ENCODE measurements at places on chromosomes 4 and X. TPM values are rescaled to one million over a fixed set of nuclear protein-coding genes. Genes with fewer than 3 reads are reported as not detected.

GRCh38 chr4:76106442-76106841, 31.9 kb downstream of the ART3 start:
- no peak overlapping the region for H3K27ac ChIP-seq
- no peak overlapping the region for H3K4me3 ChIP-seq
- no peaks in the 10 kb centered on the region for H3K4me1 ChIP-seq
- H3K36me3 ChIP-seq, result no peaks in the 10 kb centered on the region
- H3K27me3 ChIP-seq, result peaks cover 12% of the 10 kb centered on the region

DNA sequence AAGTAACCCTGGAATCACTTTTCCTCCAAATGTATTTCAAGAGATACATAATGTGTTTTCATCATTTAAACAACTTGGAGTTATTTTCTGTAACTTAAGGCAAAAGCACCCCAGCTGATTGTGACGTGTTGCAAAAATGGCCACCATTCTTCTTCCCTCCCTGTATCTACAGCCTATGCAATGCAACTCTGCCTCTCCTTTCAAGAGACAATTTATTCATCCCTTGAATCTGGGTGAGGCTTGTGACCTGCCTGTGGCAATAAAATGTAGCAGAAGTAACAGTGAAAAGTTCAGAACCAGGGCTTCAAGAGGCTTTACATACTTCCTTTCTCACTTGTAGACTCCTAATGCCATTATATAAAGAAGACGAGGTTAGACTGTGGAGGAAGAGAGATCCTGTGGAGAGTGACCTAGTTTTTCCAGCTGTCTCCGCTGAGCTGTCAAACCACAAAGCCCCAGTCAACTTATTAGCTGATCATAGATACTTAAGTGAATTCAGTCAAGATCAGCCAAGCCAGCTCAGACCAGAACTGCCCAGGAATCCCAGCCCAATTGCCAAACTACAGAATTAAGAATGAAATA, 81.0 kb upstream of the KLF3 start:
- H3K27me3 ChIP-seq, result no peaks in the 10 kb centered on the region
- H3K4me3 ChIP-seq, result no peak overlapping the region
- no peak for DNase-seq
- H3K36me3 ChIP-seq, result peaks cover under 1% of the 10 kb centered on the region
- H3K4me1 ChIP-seq, result no peaks in the 10 kb centered on the region

GRCh38 chr4:52687696-52688095, 28.6 kb upstream of the USP46 start:
- H3K4me3 ChIP-seq, result no peak overlapping the region
- no peak overlapping the region for H3K27ac ChIP-seq
- H3K27me3 ChIP-seq, result peaks cover 2% of the 10 kb centered on the region

- H3K4me1 ChIP-seq, result peaks cover 6% of the 10 kb centered on the region
- no peak for DNase-seq
- H3K27me3 ChIP-seq, result peaks cover 8% of the 10 kb centered on the region
- no peak overlapping the region for H3K27ac ChIP-seq
- no peak overlapping the region for H3K4me3 ChIP-seq
- H3K36me3 ChIP-seq, result no peaks in the 10 kb centered on the region
Observed at GRCh38 chr4:48813964-48814363, 16.9 kb upstream of the OCIAD1 start.

DNA sequence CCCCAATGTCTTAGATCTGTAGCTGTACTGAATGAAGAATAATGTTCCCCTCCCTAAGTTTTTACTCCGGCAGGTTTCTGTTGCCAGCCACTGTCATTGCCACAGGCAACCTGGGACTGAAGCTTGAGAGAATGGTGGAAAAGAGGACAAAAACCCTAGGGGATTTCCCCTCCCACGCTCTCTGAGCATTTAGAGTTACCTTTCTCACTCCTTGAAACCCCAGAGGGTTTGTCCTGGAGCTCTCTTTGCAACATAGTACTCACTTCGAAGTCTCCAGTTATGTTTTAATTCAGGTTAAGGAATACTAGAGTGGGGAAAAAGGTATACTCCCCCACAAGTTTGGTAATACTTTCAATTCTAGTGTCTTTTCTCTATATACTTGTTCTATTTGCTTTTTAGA, 31.5 kb downstream of the F8 start:
- peaks cover 3% of the 10 kb centered on the region for H3K27me3 ChIP-seq
- H3K27ac ChIP-seq, result no peak overlapping the region
- H3K4me1 ChIP-seq, result no peaks in the 10 kb centered on the region
- DNase-seq, result no peak
- H3K4me3 ChIP-seq, result no peak overlapping the region
- H3K36me3 ChIP-seq, result no peaks in the 10 kb centered on the region

DNA sequence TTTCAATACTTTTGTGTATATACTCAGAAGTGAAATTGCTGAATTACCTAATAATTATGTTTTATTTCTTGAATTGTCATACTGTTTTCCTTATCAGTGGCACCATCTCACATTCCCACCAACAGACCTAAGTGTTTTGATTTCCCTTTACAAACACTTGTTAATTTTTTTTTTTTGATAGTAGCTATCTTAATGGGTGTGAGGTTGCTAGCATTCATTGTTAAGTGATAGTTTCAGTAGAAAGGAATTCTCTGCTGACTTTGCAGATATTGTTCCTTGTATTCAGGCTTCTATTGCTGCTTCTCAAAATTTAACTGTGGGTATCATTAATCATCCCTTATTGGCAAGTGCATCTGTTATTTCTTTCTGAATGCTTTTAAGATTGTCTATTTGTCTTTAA, 927.5 kb upstream of the SLIT2 start:
- no peak for DNase-seq
- H3K4me1 ChIP-seq, result no peaks in the 10 kb centered on the region
- no peaks in the 10 kb centered on the region for H3K36me3 ChIP-seq
- no peak overlapping the region for H3K27ac ChIP-seq

DNA sequence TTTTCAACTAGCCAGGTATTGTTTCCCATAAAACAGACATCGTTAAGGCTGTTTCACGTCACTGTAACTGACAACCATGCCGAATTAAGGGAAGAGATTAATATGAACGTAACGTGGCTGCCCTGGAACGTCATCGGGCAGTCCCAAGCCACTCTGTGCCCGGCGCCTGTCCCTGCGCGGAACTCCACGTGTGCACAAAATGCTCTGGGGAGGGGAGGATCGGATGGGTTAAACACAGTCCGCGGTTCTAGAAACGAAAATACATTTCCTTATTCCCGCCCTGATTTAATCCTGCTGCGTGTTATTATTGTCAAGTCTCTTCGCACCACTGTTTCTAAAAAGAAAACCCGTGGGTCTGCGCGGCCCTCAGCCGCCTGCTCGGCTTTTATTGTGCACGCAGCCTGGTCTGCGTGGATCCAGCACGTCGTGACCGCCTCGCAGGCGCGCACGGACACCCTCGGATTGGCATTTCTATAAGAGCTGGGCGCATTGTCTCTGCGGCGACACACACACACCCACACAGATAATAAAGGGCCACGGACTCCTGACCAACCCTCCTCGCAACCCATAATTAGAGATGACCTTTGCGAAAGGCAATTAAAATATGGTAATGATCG, 69.6 kb upstream of the BCOR start:
- H3K27ac ChIP-seq, result peak overlapping the region; percentile 36
- peak overlapping the region; percentile 38 for H3K4me3 ChIP-seq

DNA sequence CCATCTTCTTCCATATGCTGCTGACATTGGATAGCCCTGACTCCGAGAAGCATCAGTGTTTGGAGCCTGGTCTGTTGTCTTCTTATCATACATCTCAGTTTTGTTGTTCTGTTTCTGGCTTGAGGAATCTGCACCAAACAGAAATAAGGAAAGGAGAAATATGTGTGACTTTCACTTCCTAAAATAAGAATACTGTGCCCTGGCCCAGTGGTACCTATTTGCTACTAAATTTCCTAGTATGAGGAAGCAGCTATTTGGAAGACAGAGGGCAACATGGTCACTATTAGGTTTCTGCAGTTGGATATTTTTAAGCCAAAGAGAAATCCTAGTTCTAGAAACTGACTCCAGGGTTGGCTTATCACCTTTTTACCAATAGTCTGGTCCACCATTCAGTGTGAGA, 16.8 kb downstream of the CT47C1 start:
- no peaks in the 10 kb centered on the region for H3K36me3 ChIP-seq
- no peak overlapping the region for H3K27ac ChIP-seq
- no peak overlapping the region for H3K4me3 ChIP-seq
- H3K27me3 ChIP-seq, result peaks cover 4% of the 10 kb centered on the region
- DNase-seq, result no peak

- no peaks in the 10 kb centered on the region for H3K4me1 ChIP-seq
- no peaks in the 10 kb centered on the region for H3K27me3 ChIP-seq
- no peak overlapping the region for H3K27ac ChIP-seq
- no peak for DNase-seq
- no peaks in the 10 kb centered on the region for H3K36me3 ChIP-seq
Observed at GRCh38 chr4:5678977-5679376, 29.4 kb downstream of the EVC2 start.

GRCh38 chrX:68801737-68802290, 27.0 kb upstream of the EFNB1 start:
- no peaks in the 10 kb centered on the region for H3K27me3 ChIP-seq
- H3K4me3 ChIP-seq, result no peak overlapping the region
- no peaks in the 10 kb centered on the region for H3K36me3 ChIP-seq
- H3K4me1 ChIP-seq, result no peaks in the 10 kb centered on the region

- no peak overlapping the region for H3K27ac ChIP-seq
- peaks cover 9% of the 10 kb centered on the region for H3K27me3 ChIP-seq
- H3K36me3 ChIP-seq, result peaks cover 10% of the 10 kb centered on the region
- DNase-seq, result no peak
Observed at GRCh38 chr4:105677709-105678108, 30.8 kb downstream of the INTS12 start.

- no peak overlapping the region for H3K4me3 ChIP-seq
- H3K4me1 ChIP-seq, result no peaks in the 10 kb centered on the region
- no peaks in the 10 kb centered on the region for H3K36me3 ChIP-seq
- H3K27ac ChIP-seq, result no peak overlapping the region
- DNase-seq, result no peak
Observed at GRCh38 chr4:10622728-10623127, 61.8 kb downstream of the CLNK start.

- H3K27me3 ChIP-seq, result peaks cover 5% of the 10 kb centered on the region
- H3K4me1 ChIP-seq, result no peaks in the 10 kb centered on the region
- H3K4me3 ChIP-seq, result no peak overlapping the region
- no peak overlapping the region for H3K27ac ChIP-seq
- no peaks in the 10 kb centered on the region for H3K36me3 ChIP-seq
Observed at GRCh38 chrX:50609796-50610195, 139.2 kb upstream of the DGKK start.

DNA sequence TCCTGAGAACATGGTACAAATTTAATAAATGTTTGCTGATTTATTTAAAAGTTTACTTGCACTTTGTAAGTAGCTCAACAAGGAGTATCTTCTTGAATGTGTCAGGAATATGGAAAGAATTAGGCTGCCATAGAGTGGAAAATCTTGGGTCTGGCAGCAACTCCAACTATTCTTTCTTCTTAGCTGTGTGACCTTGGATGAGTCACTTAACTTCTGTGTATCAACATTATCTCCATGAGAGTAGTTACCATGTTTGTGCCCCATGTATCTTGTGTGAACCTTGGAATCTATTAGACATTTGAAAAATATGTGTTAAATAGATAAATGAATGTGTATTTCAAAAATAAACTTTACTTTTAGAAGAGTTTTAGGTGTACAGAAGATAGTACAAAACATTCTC, 348.8 kb downstream of the GBA3 start:
- H3K4me1 ChIP-seq, result no peaks in the 10 kb centered on the region
- H3K4me3 ChIP-seq, result no peak overlapping the region
- H3K36me3 ChIP-seq, result no peaks in the 10 kb centered on the region
- DNase-seq, result no peak

GRCh38 chrX:802846-803245, 172.3 kb downstream of the SHOX start:
- H3K27ac ChIP-seq, result no peak overlapping the region
- no peaks in the 10 kb centered on the region for H3K4me1 ChIP-seq
- no peak overlapping the region for H3K4me3 ChIP-seq
- DNase-seq, result no peak
- peaks cover 2% of the 10 kb centered on the region for H3K36me3 ChIP-seq

- DNase-seq, result no peak
- no peak overlapping the region for H3K4me3 ChIP-seq
Observed at GRCh38 chrX:153776611-153777045, 4.2 kb upstream of the SRPK3 start.

The PLAC1 gene
- not detected for total RNA-seq

The NSG1 gene
- 9.8 TPM for total RNA-seq

The PCDH18 gene
- not detected for total RNA-seq

The C4orf54 gene
- not detected for total RNA-seq

The PHF8 gene
- 44.9 TPM for total RNA-seq

The PLAC8 gene
- 44.2 TPM for total RNA-seq

The MAGEE1 gene
- 3.3 TPM for total RNA-seq

The ZNF141 gene
- 32.9 TPM for total RNA-seq

The LYAR gene
- total RNA-seq, result 49.9 TPM
